ENCODE measurements at places on chromosomes 5 and 9. TPM values are rescaled to one million over a fixed set of nuclear protein-coding genes. Genes with fewer than 3 reads are reported as not detected.

Gene INSL6
- total RNA-seq = not detected

DNA sequence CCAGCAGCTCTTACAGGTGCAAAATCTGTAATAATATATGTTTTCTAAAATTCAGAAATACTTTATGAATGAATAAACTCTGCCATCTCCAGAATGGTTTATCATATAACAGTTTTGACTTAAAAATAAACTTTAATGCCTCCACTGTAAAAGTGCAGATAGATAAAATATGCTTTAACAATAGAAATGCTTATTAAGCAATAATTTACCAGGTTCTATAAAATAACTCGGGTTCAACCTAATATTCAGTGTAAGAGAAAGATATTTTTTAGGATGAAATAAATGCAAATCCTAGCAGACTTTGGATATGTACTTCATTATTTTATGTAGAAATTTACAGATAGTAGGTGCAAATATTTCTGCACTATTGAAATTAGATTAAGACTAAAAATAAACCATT is 74.1 kb downstream of the FBXL7 start:
- no peak for DNase-seq
- H3K4me3 ChIP-seq = no peak overlapping the region
- H3K36me3 ChIP-seq = no peaks in the 10 kb centered on the region
- no peak overlapping the region for H3K27ac ChIP-seq
- H3K4me1 ChIP-seq = no peaks in the 10 kb centered on the region
- no peaks in the 10 kb centered on the region for H3K27me3 ChIP-seq

Gene NUDT2
- total RNA-seq = 29.3 TPM

DNA sequence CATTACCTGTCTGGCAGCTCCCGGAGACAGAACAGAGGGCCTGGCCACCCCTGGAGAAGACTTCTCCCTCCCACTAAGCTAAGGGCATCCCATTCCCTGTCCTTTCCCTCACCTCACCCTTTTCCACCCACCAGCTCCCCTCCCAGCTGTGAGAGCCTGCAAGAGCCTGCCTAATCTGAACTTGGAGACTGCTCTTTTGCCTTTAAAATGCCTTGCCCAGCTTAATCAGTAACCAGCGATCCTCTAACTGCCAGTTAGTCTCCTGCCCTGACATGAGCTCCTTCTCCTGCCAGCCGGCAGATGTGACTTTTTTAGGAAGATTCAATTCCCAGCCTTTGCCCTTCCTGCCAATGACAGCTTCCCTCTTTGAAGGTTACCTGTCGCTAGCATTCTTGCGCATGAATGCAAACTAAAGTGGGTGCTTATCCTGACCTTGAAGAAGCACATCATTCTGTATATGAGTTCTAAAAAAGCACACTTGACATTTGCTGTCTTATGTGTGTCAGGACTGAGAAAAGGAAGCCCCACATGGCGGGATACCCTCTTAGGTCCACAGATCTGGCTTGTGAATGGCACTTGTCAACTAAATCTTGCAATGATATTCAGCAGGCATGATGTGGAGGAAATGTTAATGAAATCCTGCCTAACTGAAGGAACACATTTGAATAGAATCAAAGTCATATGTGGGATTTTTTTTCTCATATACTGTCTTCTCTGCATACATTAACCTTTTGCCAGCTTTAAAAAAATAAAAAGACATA is 411.2 kb upstream of the SLC30A5 start:
- H3K4me3 ChIP-seq = no peak overlapping the region
- no peaks in the 10 kb centered on the region for H3K4me1 ChIP-seq
- H3K27me3 ChIP-seq = no peaks in the 10 kb centered on the region
- DNase-seq = no peak
- peak overlapping the region; percentile 40 for H3K27ac ChIP-seq

DNA sequence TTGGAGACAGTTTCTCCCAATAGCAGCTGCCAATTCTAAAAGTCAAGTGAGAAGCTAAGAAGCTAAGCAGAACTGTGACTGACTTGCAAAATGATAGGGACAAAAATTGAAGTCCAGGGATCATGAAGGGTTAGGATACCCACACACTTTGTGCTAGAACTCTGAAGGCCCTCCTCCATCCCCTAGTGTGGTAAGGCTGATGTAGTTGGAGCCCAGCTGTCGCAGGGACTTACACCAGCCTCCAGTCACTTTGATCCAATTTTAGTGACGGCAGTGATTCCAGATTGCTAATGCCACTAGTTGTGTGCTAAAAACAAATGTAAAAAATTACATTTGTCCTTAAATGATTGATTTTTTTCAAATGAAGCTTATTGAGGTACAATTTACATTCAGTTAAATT is 742.7 kb upstream of the ZNF608 start:
- no peak overlapping the region for H3K4me3 ChIP-seq
- H3K27ac ChIP-seq = no peak overlapping the region
- H3K4me1 ChIP-seq = peaks cover 14% of the 10 kb centered on the region
- no peak for DNase-seq
- no peaks in the 10 kb centered on the region for H3K36me3 ChIP-seq
- no peaks in the 10 kb centered on the region for H3K27me3 ChIP-seq

- no peaks in the 10 kb centered on the region for H3K27me3 ChIP-seq
- no peaks in the 10 kb centered on the region for H3K4me1 ChIP-seq
- H3K36me3 ChIP-seq = no peaks in the 10 kb centered on the region
- no peak overlapping the region for H3K4me3 ChIP-seq
- no peak for DNase-seq
Measured at GRCh38 chr9:105950894-105951293, 256.6 kb downstream of the TMEM38B start.

DNA sequence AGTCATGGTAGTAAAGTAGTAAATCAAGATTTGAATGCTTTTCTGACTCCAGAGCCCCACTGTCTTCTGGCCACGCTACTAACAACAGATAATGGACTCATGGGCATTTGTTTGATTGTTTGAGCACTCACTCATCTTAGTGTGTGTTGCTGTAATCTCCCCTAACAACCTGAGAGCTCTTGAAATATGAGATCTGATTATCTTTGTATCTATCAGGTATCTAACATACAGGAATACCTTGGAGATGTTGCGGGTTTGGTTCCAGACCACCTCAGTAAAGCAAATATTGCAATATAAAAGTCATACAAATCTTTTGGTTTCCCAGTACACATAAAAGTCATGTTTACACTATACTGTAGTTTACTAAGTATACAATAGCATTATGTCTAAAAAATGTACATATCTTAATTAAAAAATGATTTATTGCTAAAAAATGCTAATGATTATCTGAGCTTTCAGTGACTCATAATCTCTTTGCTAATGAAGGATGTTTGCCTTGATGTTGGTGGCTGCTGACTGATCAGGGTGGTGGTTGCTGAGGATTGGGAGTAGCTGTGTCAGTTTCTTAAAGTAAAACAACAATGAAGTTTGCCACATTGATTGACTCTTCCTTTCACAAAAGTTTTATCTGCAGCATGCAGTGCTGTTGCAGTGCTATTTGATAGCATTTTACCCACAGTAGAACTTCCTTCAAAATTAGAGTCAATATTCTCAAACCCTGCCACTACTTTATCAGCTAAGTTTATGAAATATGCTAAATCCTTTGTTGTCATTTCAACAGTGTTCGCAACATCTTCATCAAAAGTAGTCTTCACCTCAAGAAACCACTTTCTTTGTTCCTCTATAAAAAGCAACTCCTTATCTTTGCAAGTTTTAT is 92.2 kb downstream of the ZNF462 start:
- no peaks in the 10 kb centered on the region for H3K27me3 ChIP-seq
- peaks cover 84% of the 10 kb centered on the region for H3K36me3 ChIP-seq

GRCh38 chr5:102048940-102049339 is 247.1 kb downstream of the SLCO4C1 start:
- no peaks in the 10 kb centered on the region for H3K4me1 ChIP-seq
- H3K36me3 ChIP-seq = no peaks in the 10 kb centered on the region
- H3K27me3 ChIP-seq = no peaks in the 10 kb centered on the region
- no peak for DNase-seq
- H3K27ac ChIP-seq = no peak overlapping the region
- no peak overlapping the region for H3K4me3 ChIP-seq

Gene PCDHGB7
- total RNA-seq = 4.1 TPM

DNA sequence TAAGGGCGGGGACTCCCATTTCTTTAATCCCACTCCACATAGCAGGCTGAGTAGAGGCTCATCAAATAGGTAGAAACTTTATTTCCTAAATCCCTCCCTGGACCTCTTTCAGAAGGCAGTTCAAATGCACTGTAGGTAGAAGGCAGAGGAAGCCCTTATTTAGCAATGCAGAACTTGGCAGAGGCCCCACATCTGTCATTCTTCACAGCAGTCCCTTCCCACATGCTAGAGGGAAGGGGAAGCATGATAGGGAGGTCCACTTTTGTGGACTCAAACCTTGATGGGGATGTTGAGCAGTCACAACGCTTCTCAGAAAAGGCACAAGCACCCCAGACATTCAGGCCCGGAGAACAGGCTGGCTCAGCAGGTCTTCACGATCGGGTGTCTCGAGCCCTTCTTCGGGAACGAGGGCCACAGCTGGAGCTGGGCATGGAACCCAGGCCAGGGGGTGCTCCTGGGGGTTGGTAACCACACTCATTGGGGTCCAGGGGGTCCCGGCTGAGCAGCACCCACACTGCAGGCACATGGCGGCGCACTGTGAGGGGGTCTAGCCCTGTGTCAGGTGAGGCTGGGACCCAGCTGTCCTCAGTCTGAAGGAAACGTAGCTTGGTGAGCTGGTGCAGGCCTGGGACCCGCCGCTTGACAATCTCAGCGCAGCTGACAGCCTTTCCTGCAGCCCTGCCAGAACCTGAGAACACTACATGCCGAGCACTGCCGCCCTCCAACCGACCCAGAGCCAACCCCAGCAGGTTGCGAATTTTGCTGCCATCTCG is 1.3 kb downstream of the RPP25L start:
- no peaks in the 10 kb centered on the region for H3K27me3 ChIP-seq
- H3K4me3 ChIP-seq = peak overlapping the region; percentile 91
- H3K27ac ChIP-seq = peak overlapping the region; percentile 91
- no peaks in the 10 kb centered on the region for H3K36me3 ChIP-seq
- no peak for DNase-seq

Gene AMBP
- total RNA-seq = not detected

GRCh38 chr5:128777052-128777451 is 188.2 kb upstream of the SLC27A6 start:
- no peak overlapping the region for H3K27ac ChIP-seq
- H3K36me3 ChIP-seq = no peaks in the 10 kb centered on the region
- no peak overlapping the region for H3K4me3 ChIP-seq
- DNase-seq = no peak
- no peaks in the 10 kb centered on the region for H3K27me3 ChIP-seq

DNA sequence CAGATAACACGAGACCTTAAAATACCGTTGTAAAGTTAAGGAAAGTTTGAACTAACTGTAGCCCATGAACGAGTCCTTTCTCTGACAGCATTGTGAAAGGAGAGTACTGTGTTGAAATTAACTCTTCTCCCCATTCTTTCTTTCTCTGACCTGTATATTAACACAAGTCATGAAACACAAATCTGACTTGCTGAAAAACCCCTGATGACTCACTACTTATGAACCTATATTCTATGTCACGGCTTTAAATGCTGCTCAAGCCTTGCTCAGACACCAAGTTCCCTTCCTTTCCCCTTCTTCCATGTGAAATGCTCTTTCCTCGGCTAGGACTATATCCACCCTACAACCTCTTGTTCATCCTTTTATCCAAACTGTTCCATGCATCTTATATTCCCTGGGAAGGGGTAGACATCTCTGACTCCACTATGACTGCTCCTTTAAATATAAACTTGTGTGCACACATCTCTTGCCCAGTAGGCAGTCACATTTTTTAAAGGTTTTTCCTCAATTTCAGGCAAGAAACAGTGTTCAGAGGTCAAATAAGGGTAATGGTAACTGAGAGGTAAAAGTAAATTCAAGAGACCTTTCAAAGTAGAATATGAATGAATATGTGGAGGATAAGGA is 142.9 kb downstream of the NFIB start:
- no peaks in the 10 kb centered on the region for H3K4me1 ChIP-seq
- H3K27me3 ChIP-seq = no peaks in the 10 kb centered on the region
- H3K4me3 ChIP-seq = no peak overlapping the region

- peaks cover 24% of the 10 kb centered on the region for H3K4me1 ChIP-seq
- no peak overlapping the region for H3K4me3 ChIP-seq
- H3K27me3 ChIP-seq = no peaks in the 10 kb centered on the region
- peaks cover 5% of the 10 kb centered on the region for H3K36me3 ChIP-seq
- no peak for DNase-seq
- H3K27ac ChIP-seq = peak overlapping the region; percentile 72
Measured at GRCh38 chr9:126363847-126364671, 37.4 kb downstream of the MVB12B start.

GRCh38 chr5:95715799-95716461 is 15.2 kb upstream of the RHOBTB3 start:
- no peak overlapping the region for H3K4me3 ChIP-seq
- no peak overlapping the region for H3K27ac ChIP-seq
- DNase-seq = no peak

Gene SERF1B
- 24.0 TPM for total RNA-seq

Gene CREB3
- total RNA-seq = 18.8 TPM

DNA sequence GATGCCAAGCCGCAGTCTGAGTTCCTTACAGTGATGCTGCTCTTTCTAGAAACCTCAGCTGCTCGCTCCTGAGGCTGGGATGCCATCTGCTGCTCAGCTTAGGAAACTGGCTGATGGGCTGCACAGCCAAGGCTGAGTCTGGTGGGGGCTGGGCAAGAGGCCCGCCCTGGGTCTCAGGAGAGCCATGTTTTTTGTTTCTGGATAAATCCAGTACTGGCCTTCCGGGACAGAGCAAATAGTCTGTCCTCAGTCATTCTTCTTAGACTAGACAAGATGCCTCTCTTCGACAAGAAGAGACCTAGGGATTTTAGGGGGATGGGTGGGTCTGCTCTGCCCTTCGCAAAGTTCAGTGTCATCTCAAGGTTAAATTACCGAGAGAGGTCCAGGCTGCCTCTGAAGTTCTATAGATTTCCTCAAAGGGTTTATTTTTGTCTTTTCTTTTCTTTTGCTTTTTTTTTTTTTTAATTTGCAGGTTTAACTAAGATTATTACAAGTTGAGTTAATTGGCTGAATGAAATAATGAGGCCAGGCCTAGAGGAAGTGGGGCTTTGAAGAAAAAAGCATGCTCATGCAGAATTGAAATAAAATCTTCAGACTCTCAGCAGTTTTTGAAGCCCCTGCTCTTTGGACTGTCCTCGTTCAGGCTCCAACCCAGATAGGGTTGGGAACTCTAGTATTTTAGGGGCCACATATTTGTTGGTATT is 30.6 kb upstream of the MATR3 start:
- no peaks in the 10 kb centered on the region for H3K27me3 ChIP-seq
- H3K4me3 ChIP-seq = no peak overlapping the region
- no peak for DNase-seq
- H3K27ac ChIP-seq = no peak overlapping the region

Gene ZNF618
- 0.88 TPM for total RNA-seq

Gene MEIKIN
- not detected for total RNA-seq

Gene AKNA
- 8.2 TPM for total RNA-seq

GRCh38 chr9:91207729-91208418 is 153.8 kb downstream of the AUH start:
- H3K27me3 ChIP-seq = no peaks in the 10 kb centered on the region
- no peak for DNase-seq
- no peak overlapping the region for H3K4me3 ChIP-seq
- H3K36me3 ChIP-seq = no peaks in the 10 kb centered on the region
- H3K4me1 ChIP-seq = peaks cover 15% of the 10 kb centered on the region

GRCh38 chr5:165325221-165325620 is 1819.8 kb downstream of the MAT2B start:
- H3K4me1 ChIP-seq = no peaks in the 10 kb centered on the region
- no peak overlapping the region for H3K4me3 ChIP-seq
- H3K27me3 ChIP-seq = no peaks in the 10 kb centered on the region

Measured in esophagus squamous epithelium (tissue), 5 donors.